Activated naive CD8-positive, alpha-beta T cell treated with anti-CD3 and anti-CD28 coated beads, Interleukin-2, amount 50 U/mL, for 16 hours (primary cell): ENCODE measurements at places on chromosomes 5 and 9.

- DNase-seq: no peak
Observed at GRCh38 chr5:122156724-122157325, 27.5 kb downstream of the ZNF474 start.

- no peak for DNase-seq
Observed at GRCh38 chr5:96790961-96791504, 16.7 kb downstream of the ERAP1 start.

GRCh38 chr5:143200781-143201398 is 202.6 kb downstream of the NR3C1 start:
- DNase-seq: no peak

GRCh38 chr5:132661231-132662003 is 3.4 kb downstream of the IL13 start:
- no peak for DNase-seq

DNA sequence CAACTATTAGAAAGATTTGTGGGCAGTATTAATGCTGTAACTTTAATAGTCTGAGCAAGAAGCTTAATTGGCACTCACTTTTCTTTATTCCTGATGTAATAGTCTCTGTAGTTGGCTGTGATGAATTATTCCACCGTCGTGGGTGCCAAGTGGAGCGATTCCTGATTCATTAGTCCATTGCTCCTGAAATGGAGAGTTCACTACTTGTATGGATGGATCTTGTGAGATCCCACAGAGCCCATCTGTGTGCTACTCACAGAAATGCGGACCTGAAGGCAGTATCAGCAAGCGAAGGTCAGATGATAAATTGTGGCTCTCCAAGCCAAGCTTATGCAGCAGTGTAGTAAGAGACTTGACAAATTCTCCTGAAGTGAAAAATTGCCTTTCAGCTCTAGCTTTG is 212.2 kb downstream of the CHSY3 start:
- no peak for DNase-seq

DNA sequence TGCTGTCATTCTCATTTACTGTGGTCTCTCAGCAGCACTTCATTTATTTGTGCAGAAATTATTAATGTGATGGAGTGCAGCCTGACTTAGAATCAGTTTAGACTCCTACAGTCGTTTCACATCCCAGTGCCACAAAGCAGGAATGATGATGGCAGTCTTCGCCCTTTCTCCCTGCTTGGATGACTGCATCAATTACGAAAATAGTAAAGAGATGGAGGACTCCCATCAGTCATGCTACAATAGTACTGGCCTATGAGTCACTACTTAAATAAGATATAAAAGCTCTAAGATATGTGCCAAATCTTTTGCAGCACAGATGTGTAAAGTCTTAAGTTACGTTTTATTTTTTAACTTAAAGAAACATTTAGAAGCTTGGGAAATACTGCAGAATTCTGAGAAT is 263.9 kb downstream of the CHSY3 start:
- no peak for DNase-seq

DNA sequence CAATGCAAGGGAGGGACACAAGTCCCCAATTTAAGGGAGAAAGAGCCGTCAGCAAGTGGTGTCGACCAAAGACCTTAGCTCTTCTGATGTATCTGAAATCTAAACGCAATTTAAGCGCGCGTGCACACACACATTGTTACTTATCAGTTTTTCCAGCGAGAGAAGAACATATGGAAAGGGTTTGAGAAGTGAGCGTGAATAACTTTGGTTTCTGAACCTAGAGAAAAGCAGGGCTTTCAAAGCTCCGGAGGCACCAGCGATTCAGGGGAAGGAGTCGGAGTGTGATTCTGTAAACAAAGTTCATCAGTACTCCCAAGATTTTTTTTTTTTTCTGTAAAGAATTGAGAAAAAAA is 191.8 kb downstream of the MEF2C start:
- DNase-seq: no peak

DNA sequence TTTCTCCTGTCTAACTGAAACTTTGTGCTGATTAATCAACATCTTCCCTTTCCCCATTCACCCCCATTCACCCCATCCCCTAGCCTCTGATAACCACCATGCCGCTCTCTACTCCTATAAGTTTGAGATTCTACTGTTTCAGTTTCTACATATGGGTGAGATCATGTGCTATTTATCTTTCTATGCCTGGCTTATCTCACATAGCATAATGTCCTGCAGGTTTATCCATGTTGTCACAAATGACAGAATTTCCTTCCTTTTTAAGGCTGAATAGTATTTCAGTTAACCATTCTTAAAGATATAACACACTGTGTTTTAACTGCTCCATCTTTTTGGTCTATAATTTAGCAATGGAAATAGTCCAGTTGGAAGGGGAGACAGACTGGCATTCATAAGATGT is 205.1 kb downstream of the SNCAIP start:
- DNase-seq: no peak

DNA sequence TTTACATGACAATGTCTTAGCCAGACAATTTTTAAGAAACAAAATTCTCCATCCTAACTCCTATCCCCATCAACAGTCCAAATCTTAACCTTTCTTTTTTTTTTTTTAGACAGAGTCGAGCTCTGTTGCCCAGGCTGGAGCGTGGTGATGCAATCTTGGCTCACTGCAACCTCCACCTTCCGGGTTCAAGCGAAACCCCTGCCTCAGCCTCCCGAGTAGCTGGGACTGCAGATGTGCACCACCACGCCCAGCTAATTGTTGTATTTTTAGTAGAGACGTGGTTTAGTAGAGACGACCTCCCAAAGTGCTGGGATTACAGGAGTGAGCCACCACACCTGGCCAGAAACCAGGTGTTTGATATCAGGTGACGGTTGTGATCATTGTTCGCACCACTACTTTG is 10.2 kb downstream of the ABL1 start:
- no peak for DNase-seq

- DNase-seq: no peak
Observed at GRCh38 chr5:56520986-56521730, 288.0 kb upstream of the ANKRD55 start.

DNA sequence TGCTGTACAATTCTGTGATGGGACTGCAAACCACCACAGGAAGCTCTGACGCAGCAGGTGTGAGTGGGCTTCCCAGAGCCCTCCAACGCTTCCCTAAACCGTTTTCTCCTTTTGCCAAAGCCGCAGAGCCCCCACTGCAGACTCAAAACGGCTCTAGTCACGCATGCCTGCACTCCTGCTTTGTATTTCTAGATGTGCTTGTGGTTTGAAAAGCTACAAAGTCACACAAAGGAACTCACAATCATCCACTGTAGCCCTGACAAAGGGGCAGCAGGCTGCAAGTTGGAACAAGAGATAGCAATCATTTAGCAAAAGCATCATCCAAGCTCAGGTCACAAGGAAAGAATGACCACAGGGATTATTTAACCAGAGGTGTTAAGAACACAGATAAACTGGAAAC is 79.3 kb downstream of the PTPN3 start:
- DNase-seq: no peak

DNA sequence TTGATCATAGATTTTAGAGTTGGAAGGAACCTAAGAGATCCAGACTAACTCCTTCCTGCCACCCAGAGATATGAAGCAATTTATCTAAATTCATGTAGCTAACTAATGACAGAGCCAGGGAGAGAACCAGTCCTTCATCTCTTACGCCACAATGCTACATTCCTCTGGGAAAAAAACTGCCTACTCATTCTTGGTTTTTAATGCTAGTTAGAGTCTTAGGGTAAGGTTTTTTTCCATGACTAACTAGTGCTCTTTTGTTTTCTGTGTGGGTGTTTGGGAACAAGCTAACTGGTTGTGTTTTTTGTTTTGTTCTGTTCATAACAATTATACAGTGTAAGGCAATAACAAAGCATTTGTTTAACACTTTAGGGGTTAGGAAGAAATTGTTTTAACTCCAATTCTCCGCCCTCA is 52.4 kb downstream of the SLC44A1 start:
- DNase-seq: no peak

DNA sequence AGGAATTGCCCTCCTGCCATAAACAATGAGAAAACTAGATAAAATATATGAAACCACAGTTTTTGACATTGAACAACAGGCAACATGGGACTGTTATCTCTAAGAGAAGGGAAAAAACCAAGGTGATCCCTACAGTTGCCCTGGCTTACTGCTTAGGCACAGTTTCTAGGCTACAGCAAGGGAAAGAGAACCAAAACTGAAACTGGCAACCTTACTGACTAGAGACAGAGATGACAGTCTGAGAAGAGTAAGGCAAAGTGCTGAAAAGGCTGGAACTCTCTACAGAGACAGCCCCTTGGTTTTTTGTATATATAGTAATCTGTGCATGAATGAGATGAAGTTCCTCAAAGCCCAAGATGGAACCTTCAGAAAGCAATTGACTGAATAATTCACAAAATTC is 36.2 kb upstream of the REEP2 start:
- DNase-seq: no peak

- no peak for DNase-seq
Observed at GRCh38 chr5:93355691-93356090, 225.3 kb downstream of the NR2F1-AS1 start.
